HFF-Myc (cell line): ENCODE measurements at places on chromosomes 5 and 9.

- DNase-seq, result no peak
These were observed 10.8 kb upstream of the KIF27 start for GRCh38 chr9:83932011-83932410.

GRCh38 chr5:98705841-98706240, 67.6 kb upstream of the RGMB start:
- DNase-seq, result no peak

DNA sequence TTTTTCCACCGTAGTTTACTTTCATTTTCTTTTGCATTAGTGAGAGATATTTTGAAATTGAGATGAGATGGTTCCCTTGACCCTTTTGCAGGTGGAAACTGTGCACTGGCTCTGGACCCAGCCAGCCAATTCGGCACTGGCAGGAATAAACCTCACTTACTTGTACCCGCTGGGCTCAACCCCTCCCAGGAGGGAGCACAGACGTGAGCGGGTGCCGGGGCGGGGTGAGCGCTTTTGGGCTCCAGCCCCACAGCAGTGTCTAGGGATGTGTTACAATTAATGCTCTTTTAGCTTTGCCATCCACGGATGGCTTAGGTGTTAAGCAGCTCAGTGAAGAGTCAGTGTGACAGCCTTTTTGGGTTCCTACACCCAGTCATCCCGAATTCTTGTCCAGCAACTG, 766.1 kb upstream of the CHD1 start:
- DNase-seq, result no peak

DNA sequence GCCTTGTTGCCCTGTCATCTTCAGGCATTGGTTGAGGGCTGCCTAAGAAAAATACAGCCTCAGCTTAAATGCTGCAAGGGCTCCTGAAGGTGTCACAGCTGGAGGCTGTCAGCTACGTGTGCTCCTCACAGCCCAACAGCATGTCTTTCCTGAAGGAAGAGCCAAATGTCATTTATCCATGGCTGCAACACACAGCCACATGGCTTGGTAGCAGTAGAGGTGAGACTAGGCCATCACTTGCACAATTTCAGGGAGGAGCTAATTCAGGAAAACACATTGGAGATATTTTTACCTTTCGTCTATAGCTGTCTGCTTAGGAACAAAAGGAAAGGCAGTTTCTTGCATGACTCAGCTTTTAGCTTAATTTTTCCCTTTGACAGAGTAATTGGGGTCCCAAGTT, 260.7 kb downstream of the SYK start:
- no peak for DNase-seq

- DNase-seq, result peak; percentile 81
These were observed 69.3 kb upstream of the NIPAL4 start for GRCh38 chr5:157390551-157391297.

- DNase-seq, result no peak
These were observed 4.2 kb downstream of the UHRF2 start for GRCh38 chr9:6417186-6417585.

DNA sequence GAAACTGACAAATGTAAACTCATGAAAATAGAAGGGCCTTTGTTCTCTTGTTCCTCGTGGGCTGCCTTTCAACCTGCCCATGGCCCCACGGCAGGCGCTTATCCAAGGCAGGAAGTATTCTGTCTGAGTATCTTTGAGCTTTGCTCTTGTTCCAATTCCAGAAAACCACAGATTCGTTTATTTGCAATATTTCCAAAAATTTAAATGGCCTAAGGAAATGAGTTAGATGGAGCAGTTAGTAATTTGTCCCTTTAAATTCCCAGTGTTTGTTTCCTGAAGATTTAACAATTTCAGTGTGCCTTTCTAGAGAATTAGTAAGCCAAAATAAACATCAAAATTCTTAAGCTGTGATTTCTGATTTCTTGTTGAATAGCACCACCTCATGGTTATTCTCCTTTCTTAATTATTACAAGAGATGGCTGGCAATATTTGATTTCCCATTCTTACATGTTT, 299.4 kb upstream of the RASA1 start:
- no peak for DNase-seq

DNA sequence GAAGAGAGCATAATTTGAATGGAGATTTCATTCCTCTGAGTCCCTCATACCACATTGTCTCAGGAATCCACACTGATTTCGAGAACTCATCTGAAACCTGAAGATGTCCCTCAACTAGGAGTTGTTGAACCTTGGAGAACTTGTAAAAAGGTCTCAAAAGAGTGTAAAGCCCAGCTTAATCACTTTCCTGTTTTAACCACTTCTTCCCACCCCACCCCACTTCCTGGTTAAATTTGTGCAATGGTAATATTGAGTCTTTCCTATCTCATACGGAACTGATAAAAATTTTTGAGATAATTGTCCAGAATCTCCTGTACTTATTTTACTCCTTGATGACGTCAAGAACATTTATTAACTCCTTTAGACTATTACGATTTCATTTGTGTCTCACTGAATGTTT, 240.7 kb downstream of the ARRDC3 start:
- DNase-seq, result no peak

GRCh38 chr9:22119522-22120158, 110.5 kb upstream of the CDKN2B start:
- no peak for DNase-seq

- DNase-seq, result peak; percentile 37
These were observed 67.2 kb upstream of the IFNE start for GRCh38 chr9:21549251-21549765.

- no peak for DNase-seq
These were observed 319.2 kb downstream of the GADD45G start for GRCh38 chr9:89923961-89924504.

DNA sequence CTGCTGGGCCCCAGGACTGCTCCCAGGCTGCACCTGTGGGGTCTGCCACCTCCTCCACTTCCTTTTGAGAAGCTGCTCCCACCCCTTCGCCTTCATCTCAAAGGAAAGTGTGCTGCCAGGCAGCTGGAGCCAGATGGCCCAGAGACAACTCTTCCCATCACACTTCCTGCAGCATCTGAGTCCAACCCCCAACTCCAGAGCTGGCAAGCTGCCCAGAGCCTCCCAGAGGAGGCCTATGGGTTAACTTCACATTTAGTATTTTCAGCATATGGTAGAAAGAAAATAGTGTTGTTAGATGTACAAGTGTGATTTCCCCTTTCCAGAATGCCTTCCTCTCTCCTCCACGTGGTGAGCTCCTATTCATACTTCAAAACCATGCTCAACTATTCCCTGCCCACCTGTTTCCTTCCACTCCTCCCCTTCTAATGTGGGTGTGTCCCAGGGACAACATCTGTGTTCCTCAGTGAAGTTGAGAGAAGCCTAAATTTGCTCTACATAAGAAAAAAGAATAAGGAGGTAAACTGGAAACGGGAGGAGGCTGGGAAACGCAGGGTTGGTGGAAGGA, 38.6 kb upstream of the KCNMB1 start:
- no peak for DNase-seq

- DNase-seq, result no peak
These were observed 8.2 kb downstream of the TMEM268 start for GRCh38 chr9:114619191-114619761.

DNA sequence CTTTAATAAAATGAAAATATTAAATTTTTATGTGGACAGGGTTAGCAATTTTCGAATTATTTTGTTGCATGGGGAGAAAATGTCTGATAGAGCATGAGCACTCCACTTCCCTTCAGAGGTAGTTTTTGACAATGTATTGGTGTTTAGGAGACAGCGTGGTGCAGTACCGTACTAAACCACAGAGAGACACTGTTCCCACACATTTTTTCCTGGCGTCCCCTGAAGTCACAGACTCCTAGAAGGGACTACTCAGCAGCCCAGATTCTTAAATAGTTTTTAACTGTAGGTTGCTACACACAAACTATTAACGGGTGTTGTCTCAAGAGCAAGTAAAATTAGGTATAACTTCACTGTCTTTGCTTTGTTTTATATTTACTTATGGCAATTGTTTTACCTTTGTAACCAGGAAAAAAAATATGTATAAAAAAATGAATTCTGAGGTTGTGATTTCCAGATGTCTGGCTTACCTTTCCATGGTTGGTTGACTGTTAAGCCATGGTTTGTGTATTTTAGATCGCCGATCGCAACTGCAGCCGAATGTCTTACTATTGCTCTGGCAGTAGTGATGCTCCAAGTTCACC, 171.2 kb downstream of the DOCK8 start:
- peak; percentile 25 for DNase-seq

DNA sequence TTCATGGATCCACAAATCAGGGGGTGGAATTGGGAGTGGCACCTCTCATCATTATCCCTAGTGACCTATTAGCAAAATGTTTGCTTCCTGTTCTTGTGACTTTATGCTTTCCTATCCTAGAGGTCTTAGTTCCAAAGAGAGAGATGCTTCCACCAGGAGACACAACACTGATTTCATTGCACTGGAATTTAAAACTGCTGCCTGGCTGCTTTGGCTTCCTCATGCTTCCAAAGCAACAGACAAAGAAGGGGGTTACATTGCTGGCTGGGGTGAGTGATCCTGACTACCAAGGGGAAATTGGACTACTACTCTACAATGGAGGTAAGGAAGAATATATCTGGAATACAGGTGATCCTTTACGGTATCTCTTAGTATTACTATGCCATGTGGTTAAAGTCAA, 69.2 kb upstream of the SH3GL2 start:
- no peak for DNase-seq

DNA sequence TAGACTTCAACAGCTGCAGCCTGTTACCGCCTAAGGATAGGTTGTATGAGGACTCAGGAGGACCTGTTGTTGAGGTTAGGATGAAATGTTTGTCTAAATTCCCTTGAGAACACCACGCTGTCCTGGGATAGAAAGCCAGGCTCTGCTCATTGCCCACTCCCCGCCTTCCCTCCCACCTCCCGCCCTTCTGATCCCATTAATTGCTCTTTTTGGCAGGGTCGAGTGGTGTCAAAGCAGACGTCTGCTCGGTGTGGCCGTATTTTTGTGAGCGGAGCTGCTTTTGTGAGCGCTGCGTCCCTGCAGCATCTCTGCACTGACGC, 62.3 kb downstream of the SPATA31C2 start:
- DNase-seq, result no peak

- peak; percentile 95 for DNase-seq
These were observed 14.3 kb downstream of the MCCC2 start for GRCh38 chr5:71601222-71602026.
